ENCODE measurements at places on chromosomes 2 and 18.

- DNase-seq = no peak
Measured at GRCh38 chr2:51000849-51001617, 30.9 kb downstream of the NRXN1 start.

- no peak for DNase-seq
Measured at GRCh38 chr2:48467637-48468036, 62.3 kb upstream of the STON1 start.

DNA sequence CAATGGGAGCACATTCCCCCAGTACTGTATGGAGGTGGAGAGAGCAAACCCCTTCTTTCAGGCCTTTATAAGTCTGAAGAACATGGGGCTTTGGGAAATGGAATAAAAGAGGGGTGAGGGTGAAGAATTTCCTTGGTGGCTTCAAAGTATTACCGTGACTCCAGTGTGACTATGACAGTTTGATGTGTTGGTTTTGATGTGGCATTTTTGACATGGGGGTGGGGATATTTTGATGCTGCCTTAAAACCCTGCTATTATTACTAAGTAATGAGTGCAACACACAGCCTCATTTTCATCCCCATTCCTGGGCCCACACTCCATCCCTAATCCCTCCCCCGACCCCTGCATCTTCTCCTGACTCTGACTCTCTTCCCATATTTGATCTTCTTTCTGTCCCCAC, 23.6 kb downstream of the QPCT start:
- no peak for DNase-seq

DNA sequence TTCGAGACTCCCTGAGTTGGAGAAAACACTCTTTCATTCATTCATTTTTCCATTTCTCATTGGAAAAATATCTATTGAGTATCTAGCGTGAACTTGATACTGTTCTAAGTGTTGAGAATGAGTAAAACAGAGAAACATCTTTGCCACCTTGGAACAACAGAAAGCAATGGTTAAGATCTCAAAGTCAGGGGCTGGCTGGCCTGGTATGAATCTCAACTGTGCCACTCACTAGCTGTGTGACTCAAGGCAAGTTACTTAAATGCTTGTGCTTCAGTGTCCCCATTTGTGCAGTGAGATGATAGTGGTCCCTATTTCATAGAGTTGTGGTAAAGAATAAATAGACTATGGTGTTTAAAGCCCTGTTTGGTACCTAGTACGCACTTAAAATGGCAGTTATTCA, 415.2 kb downstream of the NBAS start:
- no peak for DNase-seq

DNA sequence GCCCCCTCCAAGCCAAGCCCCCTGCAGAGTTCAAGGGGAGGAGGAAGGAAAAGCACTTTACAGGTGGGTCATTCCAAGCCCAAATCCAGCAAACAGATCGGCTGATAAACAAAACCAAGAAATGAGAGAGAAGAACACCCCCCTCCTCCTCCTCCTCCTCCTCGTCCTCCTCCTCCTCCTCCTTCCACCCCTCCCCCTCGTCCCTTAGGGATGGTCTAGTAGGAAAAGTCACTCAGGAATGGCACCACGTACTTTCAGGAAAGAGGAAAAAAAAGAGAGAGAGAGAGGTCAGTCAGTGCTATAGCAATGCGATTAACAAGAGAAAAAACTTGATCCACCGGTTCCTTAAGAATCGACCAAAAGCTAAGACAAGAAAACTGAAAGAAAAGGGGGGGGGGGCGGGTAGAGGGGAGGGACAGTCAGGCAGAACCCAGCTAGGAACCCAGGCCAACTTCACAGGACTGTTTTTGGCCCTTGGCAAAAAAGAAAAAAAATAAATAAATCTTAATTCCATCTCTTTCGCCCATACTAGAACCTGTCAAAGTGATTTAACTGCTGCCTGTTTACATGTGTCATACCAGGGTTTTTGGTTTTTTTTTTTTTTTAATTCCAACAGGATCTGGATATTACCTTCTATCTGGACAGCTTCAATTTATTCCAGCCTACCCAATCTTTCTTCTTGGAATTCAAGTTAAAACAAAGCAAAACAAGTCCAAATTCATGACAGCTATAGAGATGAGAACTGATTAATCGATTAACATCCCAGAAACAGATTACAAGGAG, 906 bp downstream of the IKZF2 start:
- peak; percentile 9 for DNase-seq

GRCh38 chr2:70958759-70959158, 19.7 kb upstream of the ANKRD53 start:
- no peak for DNase-seq

Measured in gastrocnemius medialis (tissue), 4 donors.